ENCODE measurements at places on chromosomes 4 and X.

DNA sequence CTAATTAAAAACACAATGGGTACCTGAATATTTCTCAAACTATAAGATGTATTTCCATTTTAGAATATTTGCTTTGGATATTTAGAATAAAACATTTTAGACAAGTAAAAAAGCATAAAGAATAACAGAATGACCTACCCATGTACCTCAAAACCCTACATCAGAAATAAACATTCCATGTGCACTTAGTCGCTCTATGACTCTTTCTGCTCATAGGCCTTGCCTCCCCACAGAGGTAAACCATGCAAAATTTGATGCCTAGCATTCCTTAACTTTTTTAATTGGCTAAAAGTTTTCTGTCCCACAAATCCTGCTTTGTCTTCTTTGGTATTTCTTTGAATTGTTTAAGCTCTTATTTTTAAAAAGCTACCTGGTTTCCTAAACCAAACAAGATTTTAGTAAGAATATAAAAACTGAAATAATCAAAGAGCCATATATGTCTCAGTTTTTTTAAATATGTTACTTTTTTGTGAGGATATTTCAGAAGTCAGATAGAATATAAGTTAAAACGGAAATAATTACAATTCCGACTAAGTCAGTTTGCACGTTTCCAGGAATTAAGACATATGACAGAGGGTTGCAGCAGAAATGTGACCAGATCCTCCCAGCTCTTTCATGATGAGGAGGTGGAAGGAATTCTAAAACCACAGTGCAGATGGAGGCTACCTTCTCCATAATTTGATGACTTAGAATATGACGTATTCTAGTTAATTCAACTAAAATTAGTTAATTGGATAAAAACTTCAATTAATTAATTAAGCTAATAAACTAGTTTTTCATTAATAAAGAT is 102.5 kb downstream of the FIP1L1 start:
- no peak for DNase-seq

GRCh38 chr4:166324321-166324720 is 451.3 kb downstream of the TLL1 start:
- DNase-seq, result no peak

DNA sequence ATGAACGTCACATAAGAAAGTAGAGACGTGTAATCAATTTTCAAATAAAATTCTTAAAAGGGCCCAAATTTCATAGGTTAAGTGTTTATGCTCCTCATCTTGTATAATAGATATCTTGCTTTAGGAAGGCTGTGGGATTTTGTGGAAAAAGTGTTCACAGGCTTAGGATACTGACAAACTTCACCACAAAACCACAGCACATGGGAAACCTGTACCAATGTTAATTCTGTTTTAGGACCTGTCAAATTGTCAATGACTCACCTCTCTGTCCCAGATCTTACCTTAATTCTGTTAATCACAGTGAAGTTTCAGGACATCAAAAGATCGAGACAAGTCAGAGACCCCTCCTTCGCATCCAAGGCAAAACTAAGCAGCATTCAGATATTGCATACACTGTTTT is 24.2 kb downstream of the FGFBP1 start:
- DNase-seq, result no peak

DNA sequence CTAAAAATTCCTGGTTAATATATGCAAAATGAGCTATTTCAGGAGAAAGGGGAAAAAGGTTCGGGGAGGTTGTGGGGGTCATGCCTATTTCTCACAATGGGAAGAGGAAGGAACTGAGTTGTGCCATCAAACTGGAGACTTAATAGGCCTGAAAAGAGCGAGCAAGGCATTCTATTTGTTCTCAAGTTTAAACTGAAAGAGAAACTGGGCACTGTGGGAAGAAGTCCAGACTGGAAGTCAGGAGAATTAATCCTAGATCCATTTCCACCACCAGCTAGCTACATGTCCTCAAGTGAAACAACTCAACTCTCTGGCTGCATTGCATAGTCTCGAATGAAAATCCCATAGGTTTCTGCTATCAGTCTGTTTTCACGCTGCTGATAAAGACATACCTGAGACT is 50.6 kb downstream of the PPARGC1A start:
- DNase-seq, result no peak

GRCh38 chr4:112029771-112030171 is 115.5 kb upstream of the FAM241A start:
- DNase-seq, result no peak

DNA sequence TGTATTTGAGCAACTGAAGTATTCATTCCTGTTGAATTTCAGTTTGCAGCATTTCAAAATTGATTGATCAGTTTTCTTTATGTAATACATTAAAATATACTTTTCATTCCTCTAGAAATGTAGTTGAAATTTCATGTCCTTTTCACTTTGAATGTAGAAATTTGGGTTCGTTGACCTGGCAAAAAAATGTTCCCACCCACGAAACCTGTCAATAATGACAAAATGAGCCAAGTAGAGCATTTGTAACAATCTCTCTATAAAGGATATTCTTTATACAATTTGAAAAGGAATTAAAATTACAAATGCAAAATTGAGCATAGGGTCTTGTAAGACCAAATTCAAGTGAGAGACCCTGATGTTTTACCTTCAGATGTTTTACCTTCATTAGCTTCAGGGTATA is 283.9 kb downstream of the ANKRD50 start:
- DNase-seq, result no peak

- no peak for DNase-seq
Measured at GRCh38 chr4:730511-730910, 24.9 kb downstream of the PCGF3 start.

DNA sequence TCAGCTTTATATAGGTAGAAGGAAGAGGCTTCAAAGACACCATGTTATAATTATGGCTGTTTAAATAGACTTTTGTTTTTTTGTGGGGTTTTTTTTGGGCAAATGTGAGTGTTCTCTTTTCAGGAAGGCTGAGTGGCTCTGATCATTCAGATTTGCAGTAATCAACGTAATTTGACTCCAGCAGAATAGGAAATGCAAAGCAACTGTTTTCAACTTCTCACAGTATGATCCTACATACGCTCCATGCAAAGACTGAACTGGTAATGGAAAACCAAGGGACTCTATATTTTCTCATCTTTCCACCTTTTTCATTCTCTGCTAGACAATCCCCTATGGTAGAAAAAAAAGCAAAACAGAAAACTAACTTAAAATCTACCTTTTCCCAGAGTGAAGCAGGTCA is 10.8 kb downstream of the ADH1B start:
- no peak for DNase-seq

DNA sequence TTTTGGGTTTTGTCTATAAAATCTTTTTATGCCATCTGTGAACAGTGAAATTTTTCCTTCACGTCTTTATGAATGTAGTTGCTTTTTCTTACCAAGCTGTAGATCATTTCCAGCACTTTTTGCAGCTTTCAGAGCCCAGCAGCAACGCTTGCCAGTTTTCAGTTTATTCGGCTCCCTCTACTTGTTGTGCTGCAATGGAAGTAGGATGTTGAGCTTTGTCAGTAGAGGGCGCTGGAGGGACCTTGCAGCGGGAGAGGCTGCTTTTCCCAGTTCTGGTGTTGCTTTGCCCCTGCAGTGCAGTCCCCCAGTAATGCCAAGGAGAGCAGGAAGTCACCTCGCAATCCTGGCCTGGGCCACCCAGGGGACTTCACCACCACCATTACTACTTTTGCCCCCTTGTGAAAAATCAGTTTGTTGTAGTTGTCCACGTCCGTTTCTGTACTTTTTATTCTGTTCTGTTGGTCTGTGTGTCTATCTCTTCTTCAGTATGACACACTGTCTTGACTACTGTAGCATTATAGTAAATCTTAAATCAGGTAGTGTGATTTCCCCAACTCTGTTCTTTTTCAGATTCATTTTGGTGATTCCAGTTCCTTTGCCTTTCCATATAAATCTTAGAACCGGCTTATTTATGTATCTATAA is 21.8 kb downstream of the CMC4 start:
- DNase-seq, result peak; percentile 46

GRCh38 chr4:30828264-30828926 is 108.2 kb downstream of the PCDH7 start:
- DNase-seq, result no peak

- DNase-seq, result no peak
Measured at GRCh38 chrX:81662381-81662780, 460.5 kb downstream of the SH3BGRL start.

DNA sequence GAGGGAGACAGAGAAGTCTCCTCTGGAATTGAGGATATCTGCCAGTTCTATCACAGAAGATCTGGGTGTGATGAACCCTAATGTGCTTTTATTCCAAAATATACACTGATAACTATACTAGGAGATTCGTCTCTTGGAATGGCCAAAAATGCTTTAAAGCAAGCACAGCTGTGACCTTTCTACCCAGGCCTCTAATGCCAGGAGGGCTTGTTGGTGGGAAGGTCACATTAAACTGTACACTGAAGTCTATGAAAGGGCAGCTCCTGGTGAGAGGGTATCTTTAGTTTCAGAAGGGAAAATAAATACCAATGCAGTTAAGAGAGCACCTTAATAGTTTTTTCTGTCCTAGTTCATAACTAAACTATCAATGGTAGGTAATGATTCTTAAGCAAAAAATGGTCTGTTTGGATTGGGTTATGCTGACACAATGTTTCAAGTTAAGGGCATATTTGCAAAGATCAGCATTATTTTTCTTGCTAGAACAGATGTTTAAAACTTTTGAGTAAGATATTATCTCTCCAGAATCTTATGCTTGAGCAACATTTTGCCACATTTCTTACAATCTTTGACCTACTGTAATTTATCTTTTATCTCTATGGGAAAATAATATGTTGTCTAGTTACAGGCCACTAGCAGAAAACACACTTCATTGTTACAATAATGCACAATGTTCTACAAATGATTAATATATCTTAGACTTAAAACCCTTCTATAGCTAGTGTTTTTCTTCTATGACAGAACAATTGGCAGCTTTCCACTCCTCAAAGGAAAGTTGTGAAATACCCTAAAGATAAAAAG is 59.6 kb downstream of the SEC24D start:
- no peak for DNase-seq

GRCh38 chr4:92634882-92635281 is 331.1 kb downstream of the GRID2 start:
- no peak for DNase-seq

- no peak for DNase-seq
Measured at GRCh38 chr4:34108391-34108790, 2135.9 kb downstream of the ARAP2 start.

GRCh38 chrX:131081772-131082740 is 23.9 kb downstream of the ARHGAP36 start:
- no peak for DNase-seq

- no peak for DNase-seq
Measured at GRCh38 chrX:3599802-3600430, 113.5 kb downstream of the PRKX start.

GRCh38 chr4:185235843-185236503 is 26.6 kb downstream of the SNX25 start:
- no peak for DNase-seq

DNA sequence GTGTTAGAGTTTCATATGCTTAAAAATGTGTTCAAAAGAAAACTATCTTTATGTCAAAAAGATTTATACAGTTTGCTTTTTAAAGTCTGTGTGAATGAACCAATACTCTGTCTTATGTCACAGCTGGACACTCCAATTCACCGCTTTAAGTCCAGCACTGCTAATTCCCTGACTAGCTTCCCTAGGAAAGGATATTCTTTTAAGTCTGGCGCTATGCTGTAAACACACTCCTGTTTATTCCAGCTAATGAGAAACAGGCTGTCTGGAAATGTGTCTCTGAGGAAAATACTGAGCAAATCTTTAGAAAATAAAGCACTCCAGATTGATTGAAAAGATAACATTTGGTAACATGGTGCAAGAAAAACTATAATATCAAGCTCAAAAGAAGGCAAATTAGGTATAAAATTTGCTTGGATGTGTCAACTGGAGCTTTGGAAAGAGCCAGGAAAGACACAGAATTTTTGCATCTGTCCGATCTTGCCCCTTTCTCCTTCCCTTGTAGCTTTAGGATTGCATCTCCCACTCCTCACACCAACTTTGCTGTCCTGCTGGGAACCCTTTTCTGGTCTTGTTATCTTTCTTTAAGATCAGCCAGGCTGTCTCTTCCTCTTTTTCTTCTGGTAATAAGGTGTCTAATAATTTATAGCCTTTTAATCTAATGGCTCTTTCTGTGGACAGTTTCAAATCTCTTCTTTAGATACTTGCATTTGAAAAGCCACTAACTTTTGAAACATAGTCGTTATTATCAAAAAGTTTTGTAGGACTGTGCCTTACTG is 40.9 kb upstream of the VEGFC start:
- no peak for DNase-seq

GRCh38 chrX:40331762-40332161 is 234.0 kb upstream of the BCOR start:
- no peak for DNase-seq

DNA sequence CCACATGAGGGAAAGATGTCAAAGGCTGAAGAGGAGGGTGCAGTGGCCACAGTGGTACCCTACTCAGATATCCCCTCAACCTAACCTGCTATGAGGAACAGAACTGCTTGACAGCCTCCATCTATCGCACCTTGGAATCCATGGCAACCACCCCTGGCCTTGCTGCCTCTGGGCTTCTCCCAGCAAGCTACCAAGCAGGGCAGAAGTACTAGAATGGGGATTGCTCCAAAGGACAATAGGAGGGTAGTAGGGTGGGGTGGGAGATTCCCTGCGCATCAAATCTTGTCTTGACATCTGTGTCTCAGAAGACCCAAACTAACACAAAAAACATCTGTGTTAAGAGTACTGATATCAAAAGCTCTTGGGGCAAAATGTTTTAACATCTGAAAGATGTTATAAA is 118.2 kb downstream of the FBXW7 start:
- no peak for DNase-seq

GRCh38 chrX:21730026-21730425 is 27.9 kb downstream of the SMPX start:
- DNase-seq, result no peak

- no peak for DNase-seq
Measured at GRCh38 chr4:101018836-101019235, 328.5 kb downstream of the PPP3CA start.

DNA sequence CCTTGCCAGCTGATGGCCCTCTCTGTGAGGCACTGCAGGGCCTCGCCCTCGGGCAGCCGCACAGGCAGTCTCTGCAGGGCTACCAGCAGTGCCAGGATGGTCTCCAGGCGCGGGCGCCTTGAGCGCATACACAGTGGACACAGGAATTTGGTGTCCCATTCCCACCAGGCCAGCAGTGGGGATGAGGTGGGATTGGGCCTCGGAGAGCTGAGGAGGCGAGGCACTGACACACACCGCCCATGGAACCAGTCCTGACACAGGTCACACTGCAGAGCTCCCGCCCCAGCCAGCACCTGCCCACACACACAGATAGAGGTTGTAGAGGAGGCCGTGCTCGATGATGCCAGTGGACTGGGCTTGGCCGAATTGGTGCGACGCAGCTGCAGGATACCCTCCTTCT is 30.7 kb downstream of the KDM5C start:
- DNase-seq, result no peak

- DNase-seq, result no peak
Measured at GRCh38 chr4:27894951-27895350, 1034.3 kb downstream of the STIM2 start.

DNA sequence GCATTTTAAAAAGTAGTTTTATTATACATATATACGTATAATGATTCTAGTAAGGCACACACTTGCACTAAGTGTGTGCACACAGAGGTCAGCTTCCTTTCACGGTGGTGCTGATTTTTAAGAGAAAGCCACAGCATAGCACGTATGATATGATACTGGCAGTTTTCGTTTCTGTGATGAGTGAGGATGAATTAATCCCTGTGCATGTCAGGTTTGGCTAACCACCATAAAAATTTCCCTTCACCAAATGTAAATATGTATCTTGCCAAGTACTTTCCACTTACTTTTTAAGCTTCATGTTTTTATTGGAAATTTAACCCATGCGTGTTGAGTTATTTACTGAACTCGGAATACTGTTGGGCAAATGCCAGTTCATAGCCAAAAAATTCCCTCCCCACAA is 84.6 kb downstream of the SYNPO2 start:
- DNase-seq, result no peak

Data from stimulated activated CD4-positive, alpha-beta T cell treated with anti-CD3 and anti-CD28 coated beads, Interleukin-2, amount 100 ng/mL, for 48 hours (primary cell).